Astrocyte of the spinal cord (primary cell): ENCODE measurements at places on chromosomes 2 and 18.
A peak's percentile ranks its signal among the peaks of the same experiment; 100 is the strongest.

GRCh38 chr2:100955226-100955625, 46.9 kb upstream of the RPL31 start:
- no peak for DNase-seq

GRCh38 chr18:25568986-25569385, 217.0 kb upstream of the ZNF521 start:
- DNase-seq = no peak

GRCh38 chr18:10297086-10297485, 157.3 kb upstream of the APCDD1 start:
- DNase-seq = no peak

DNA sequence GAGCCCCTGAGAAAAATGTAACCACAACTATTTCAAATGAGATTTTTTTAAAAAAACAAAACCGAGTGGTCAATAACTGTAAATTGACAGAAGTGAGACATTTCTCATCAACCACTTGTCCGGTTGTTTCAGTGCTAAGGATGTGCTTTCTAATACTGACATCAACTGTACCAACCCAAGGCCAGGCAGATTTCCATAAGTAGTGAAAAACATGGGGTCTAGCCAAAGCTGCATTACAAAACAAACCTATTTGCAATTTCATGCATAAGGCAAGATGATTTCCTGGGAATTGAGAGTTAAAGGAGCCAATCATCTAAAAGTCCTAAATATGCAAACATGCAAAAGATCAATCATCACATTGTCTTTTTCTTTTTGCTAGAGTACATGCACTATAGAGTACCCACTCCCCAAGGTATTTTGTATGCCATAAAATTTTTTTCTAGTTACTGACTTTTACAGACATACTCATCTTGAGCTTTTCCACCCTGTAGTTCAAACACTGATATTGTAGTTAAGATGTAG, 22.6 kb downstream of the HNRNPLL start:
- DNase-seq = no peak

DNA sequence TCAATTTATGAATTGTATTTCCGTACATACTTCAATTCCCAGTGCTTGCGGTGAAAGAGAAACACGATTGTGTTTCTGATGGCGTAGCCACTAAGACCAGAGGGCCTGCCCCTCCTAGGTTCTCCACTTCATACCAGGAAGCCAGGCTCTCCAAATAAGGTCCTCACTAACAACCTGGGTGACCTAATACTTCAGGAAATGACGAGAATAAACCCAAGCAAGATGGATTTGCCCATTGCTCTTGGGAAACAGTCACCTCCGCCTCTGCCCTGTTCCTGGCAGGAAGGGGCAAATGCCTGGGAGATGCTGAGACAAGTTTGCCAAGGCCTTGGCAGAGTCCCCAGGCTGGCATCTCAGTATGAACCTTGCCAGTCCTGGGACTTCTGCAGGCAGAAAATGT, 41.8 kb downstream of the TTC32 start:
- no peak for DNase-seq

DNA sequence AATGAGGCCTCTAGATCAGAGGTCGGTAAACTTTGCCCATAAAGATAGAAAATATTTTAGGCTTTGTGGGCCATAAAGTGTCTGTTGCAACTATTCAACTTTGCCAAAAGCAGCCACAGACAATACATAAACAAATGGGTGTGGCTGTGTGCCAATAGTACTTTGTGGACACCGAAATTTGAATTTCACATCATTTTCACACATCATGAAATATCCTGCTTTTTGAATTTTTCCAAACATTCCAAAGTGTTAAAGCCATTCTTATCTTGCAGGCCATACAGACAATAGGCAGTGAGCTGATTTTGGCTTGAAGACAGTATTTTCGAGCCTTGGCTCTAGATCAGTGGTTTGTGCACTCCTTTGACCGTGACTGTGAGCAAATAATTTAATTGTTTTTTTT, 51.1 kb upstream of the EPC2 start:
- DNase-seq = no peak

GRCh38 chr2:112087346-112088020, 32.4 kb downstream of the TMEM87B start:
- DNase-seq = no peak

GRCh38 chr2:20609349-20609994, 41.4 kb downstream of the HS1BP3 start:
- peak; percentile 72 for DNase-seq

- no peak for DNase-seq
These were observed 1196.9 kb upstream of the CHAC2 start for GRCh38 chr2:52570716-52571115.

DNA sequence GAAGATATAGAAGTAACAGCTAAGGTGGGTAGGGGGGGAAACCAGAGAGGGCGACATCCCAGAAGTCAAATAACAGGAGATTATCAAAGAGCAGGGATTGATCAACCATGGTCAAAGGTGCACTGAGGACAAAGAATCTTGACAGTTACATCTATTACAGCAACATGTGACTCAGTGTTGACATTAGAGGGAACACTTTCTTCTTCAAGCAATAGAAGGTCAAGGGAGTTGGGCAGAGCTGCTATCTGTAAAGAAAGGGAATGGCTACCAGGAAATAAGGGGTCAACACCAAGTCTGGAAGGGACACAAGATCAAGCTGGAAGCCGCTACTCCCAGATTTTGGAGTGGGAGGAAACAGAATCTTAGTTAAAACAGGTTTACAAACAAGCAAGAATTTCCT, 611.0 kb downstream of the TSN start:
- DNase-seq = no peak

GRCh38 chr2:129499747-129500146, 479.7 kb upstream of the RAB6C start:
- DNase-seq = no peak

- DNase-seq = no peak
These were observed 44.3 kb upstream of the AGAP1 start for GRCh38 chr2:235449568-235449967.

DNA sequence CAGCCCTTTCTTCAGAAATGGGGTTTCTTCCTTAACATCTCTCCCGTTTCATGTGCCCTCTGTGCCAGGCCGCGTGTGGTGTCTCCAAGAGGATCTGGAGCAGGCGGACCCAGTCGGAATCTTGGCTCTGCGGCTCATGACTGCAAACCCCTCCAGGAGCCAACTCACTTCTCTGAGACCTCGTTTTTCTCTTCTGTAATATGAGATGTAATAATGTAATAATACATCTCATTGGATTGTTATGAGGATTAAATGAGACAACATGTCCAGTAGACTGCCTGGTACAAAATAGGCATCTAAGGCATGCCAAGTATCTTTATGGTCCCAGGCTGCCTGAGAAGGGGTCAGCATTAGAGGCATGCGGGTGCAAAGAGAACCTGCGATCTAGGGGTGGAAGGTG, 221.3 kb upstream of the REV1 start:
- DNase-seq = no peak

DNA sequence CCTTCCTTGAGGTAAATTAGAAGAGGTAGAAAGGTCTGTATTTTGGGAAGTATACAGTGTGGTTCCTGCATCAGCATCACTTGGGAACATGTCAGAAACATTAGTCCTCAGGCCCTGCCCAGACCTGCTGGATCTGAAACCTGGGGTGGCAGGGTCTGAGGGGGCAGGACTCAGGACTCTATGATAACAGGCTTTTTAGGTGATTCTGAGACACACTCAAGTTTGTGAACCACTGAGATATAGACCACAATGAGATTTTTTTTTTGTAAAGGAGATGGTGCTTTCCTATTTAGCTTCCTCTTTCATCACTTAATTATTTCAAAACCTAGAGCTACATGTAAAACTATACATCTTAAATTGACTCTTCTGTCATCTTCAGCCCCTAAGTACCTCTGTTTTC, 262.7 kb upstream of the SPOPL start:
- DNase-seq = no peak

GRCh38 chr2:25378731-25379490, 37.2 kb upstream of the DNMT3A start:
- peak; percentile 12 for DNase-seq

GRCh38 chr2:113276216-113276760, 2.4 kb downstream of the PAX8 start:
- no peak for DNase-seq

DNA sequence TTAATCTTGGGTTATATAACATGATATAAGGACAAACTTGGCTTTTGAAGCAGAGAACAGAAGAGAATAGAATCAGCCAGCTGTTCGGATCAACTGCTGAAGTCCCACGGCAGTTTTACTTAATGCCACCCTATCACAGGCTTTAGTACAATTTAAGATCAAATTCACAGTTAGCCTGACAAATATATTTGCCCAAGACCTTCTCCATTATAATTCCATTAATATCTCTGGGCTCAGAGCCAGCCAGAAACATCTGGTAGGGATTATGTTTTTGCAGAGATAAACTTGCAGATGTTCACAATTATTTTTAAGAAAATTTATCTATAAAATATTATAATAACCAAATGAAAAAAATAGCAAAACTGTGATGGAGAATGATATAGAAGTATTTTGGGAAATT, 381.4 kb downstream of the RAD51AP2 start:
- DNase-seq = no peak

DNA sequence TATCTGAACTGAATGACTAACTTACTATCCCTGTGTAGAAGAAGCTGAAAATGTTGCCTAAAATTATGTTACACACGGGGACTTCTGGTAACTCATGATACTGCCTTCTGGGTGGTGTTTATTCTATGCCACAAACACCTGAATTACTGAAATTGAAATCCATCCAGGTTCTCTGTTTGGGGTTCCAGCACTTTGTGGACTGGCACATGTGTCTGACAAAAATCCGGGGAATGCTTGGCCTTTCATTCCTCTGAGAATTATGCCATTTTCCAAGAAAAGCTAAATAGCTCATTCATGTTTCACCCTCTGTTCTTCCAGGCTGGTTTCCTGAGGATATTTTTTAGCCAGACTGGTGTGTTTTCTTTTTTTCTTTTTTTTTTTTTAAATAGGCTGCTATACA, 59.5 kb upstream of the POU3F3 start:
- peak; percentile 50 for DNase-seq

DNA sequence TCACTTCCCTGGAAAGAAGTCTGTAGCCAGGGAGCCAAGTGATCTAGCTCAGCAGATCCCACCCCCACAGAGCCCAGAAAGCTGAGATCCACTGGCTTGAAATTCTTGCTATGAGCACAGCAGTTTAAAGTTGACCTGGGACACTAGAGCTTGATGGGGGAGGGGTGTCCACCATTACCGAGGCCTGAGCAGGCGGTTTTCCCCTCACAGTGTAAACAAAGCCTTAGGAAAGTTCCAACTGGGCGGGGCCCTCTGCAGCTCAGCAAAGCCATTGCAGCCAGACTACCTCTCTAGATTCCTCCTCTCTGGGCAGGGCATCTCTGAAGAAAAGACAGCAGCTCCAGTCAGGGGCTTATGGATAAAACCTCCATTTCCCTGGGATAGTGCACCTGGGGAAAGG, 887.2 kb upstream of the LRATD1 start:
- no peak for DNase-seq

- peak; percentile 92 for DNase-seq
These were observed 47.5 kb downstream of the ZFP36L2 start for GRCh38 chr2:43178602-43179542.

- DNase-seq = no peak
These were observed 1016.4 kb upstream of the PIK3C3 start for GRCh38 chr18:40938615-40939014.

DNA sequence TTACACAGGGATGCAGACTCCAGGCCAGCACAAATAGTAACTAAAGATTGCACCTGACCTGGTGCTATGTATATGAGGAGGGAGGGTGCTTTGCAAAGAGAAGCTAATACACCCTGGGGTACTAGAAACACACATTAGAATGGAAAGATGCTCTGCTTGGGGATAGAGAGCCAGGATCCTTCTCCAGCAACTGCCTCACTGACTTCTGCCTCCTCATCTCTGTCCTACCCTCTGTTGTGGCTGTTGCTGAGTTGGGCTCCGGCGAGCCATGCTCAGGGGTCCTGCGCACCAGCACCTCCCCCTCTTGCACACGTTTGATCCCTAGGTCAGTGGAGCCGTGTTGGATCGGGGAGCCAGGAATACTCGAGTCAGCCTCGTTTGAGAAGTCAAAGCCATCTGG, 23.7 kb upstream of the ORC2 start:
- DNase-seq = no peak

- DNase-seq = no peak
These were observed 131.9 kb downstream of the EVA1A start for GRCh38 chr2:75428646-75429443.

DNA sequence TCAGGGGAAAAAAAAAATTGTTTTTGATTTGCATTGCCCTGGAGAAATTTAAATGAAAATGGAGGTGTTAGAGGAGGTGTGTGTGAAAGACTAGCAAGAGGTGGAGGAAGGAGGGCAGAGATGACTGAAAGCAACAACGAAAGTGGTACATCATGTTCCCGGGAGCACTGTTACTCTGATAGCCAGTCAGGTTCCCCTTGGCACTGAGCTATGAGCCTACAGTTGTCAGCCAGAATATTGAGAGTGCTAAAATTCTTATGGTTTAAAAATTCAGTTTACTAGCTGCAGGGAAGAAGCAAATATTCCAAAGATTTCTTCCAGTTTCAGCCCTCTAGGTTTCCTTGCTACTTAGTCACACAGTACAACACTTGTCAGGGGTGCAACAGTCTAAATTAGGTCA, 366.7 kb upstream of the DLGAP1 start:
- no peak for DNase-seq

DNA sequence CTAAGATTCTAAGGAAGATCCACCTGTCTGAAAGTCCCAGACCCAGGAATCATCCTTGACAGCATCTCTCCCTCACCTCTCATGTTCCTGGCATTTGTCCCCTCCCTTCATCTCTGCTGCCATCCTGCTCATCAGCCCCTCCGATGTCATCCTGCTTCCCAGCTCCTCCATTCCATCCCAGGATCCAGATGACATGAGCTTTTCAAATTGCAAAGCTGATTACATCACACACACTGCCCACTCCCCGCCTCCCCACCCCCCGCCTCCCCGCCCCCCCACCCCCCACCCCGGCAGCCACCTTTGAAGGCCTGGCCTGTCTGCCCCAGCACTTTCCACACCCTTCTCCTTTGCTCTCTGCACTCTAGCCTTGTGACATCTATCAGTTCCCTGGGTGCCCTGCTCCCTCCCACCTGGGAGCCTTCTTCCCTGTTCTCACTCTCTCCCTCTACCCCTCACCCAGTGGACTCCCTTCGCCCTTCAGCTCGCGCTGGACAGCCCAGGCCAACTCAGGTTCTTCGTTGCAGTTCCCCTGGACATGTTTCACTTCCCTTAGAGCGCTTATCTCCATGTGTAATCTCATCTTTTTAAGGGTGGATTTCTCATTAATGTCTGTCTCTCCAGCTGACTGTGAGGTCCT, 61.6 kb downstream of the DNMT3A start:
- DNase-seq = no peak

DNA sequence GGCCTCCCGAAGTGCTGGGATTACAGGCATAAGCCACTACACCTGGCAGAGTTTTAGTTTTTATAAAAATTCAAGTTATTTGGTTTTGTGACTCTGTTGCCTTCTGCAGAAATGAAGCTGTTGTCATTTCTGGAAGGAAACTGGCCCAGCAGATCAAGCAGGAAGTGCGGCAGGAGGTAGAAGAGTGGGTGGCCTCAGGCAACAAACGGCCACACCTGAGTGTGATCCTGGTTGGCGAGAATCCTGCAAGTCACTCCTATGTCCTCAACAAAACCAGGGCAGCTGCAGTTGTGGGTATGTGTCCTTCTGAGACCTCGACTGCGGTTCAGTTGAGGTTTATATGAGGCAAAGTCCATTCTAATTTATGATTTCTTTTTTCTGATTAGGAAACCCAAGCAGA, 7.2 kb downstream of the MTHFD2 start:
- no peak for DNase-seq

- DNase-seq = no peak
These were observed 1802.0 kb downstream of the SUCLG1 start for GRCh38 chr2:82657106-82657505.
